Stimulated activated CD8-positive, alpha-beta memory T cell treated with anti-CD3 and anti-CD28 coated beads, Interleukin-15, amount 100 ng/mL, for 4 hours (primary cell): ENCODE measurements at places on chromosomes 13 and 19.

DNA sequence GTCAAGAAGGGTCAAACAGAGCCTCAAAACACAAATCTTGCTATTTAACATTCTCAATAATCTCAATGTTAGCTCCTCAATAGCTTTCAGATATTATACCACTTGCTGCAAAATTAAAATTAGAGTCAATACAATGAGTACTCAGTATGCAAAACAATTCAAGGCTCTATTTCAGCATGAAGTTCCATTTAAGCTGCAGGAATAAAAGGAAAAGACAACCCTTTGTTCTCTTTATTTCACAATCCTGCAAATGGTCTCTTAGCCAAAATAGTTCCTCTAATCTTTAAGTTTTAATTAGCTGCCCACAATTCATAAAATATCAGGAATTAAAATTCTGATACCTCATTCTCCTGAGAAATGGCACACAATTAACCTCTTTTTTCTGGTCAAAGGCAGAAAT, 40.5 kb upstream of the DCT start:
- DNase-seq = no peak

DNA sequence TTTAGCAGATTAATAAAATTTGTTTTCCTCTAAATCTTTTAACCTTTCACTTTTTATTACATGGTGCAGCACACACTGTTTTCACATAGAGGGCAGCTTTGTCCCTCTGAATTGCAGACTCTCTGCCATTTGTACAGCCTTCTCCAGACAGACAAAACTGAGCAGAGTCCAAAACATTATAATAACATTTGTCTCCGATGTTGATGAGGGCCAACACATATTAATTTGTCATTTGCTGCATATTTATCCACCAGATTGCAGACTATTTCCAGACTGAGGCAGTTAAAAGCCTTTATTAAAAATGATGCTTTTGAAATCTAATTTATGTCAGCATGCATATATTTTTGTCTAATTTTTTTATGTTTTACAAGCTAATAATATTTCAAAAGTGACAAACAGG, 1251.9 kb upstream of the SLC10A2 start:
- no peak for DNase-seq

- DNase-seq = no peak
These were observed 900 bp downstream of the KBTBD7 start for GRCh38 chr13:41193469-41193868.

DNA sequence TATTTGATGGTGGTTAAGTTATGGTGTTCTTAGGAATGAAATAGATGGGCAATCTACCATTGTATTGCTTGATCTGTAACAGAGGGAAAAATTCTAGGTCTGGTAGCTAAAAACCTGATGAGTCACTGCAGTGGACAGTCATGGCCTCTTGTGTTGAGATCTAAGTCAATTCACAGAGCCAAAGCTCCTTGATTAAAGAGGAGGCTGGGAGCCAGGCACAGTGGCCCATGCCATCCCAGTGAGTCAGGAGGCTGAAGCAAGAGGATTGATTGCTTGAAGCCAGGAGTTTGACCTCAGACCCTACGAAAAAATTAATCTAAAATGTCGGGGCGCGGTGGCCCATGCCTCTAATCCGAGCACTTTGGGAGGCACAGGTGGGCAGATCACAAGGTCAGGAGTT, 67.1 kb upstream of the KPNA3 start:
- DNase-seq = no peak

DNA sequence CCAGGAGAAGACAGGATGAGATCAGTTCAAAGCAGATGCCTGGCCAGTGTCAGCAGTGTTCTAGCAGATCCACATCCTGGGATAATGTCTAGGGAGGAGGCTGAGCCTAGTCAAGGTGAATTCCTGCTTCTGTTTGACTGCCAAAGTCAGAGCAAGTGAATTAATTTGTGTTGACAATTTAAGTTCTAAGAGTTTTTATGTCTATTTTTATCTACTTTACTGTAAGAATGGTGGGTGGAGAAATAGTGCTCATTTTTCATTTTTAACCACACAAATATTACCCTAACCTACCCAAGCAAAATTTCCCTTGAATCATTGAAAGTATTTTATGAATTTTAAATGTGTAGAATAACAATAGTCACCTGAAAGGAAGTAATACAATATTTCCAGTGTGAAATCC, 207.6 kb upstream of the SLC10A2 start:
- DNase-seq = no peak

- DNase-seq = peak; percentile 13
These were observed 229.7 kb downstream of the KCNRG start for GRCh38 chr13:50244713-50245574.

DNA sequence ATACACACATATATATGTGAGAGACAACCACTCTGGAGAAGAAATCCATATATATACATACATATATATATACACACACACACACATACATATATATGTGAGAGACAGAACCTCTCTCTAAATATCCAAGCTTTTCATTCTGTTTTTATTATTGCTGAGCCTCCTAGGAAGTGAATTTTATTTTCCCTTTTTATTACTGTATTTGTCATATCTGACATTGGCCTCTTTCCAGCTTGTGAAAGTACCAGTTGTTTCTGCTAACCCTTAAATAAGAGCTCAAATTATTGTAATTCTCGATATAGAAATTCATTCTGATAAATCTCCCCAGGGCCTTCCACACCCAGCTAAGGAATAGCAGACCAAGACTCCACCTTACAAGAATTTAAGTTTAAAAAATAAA, 81.0 kb downstream of the NUFIP1 start:
- DNase-seq = no peak
